CD8-positive, alpha-beta memory T cell (primary cell): ENCODE measurements at places on chromosomes 3 and 15.

DNA sequence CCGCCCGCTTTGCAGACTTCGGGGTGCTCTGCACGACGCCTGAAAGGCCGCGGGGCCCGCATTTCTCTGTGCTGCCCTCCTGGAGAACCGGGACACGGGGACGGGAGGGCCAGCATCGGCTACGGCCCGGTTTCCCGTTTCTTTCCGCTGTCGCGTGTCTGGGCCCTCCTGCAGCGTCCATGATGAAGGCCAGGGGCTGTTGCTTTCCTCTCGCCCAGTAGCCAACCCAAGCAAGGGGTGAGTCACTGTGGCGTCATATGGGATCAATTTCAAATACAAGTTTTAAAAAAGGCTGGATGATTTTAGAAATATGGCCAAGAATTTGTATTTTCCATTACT lies 435 bp downstream of the SLC35G2 start:
- DNase-seq = peak; percentile 6

DNA sequence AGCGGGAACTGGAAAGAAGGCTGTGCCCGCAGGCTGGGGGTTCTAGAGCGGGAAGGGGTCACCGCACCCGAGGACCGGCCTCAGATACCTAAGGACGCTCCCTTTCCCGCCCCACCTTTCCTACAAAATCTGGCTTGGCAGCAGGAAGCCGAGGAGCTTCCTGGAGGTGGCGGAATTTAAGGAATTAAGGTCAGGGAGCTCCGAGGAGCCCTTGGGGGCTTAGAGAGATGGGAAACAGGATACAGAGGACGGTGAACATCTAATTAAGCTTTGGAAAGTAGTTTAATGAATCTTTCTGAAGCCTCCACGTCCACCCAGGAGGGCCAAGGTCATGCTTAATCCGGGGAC lies 507 bp upstream of the AP3B2 start:
- no peak for DNase-seq

DNA sequence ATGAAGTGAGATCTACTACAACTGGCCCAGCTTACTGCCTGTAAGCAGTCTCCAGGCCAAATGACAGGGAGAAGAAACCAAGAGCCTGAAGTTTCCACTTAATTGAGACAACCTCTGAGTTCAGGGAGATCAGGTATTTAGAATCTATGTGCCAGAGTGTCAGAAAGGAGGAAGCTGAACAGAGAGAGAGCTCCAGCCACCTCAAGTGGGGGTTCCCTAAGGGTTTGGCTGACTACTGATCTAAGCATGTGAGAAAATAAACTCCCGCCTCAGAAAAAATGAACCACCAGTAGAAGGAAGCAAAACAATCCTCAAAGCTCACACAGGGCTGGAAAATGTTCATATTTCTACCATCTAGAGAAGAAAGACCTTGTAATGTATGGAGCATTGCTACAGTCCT lies 25.0 kb downstream of the ADAM10 start:
- no peak for DNase-seq

DNA sequence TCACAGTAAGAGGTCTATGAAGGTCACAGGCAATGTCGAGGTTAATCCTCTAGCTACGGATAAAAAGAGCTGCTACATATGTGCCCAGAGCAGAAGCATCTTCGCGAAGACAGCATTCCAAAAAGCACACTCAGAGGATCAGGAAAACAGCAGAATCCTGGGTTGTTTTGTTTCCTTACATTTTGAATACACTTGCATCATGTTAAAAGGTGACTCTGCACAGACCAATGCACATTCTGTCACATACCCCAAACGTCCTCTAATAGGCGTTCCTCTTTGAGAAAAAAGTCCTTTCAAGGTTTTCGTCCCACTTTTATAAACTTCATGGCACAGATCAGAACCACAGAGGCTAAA lies 52.7 kb downstream of the VGLL4 start:
- no peak for DNase-seq

GRCh38 chr3:112531358-112531781 lies 30.4 kb downstream of the ATG3 start:
- no peak for DNase-seq

DNA sequence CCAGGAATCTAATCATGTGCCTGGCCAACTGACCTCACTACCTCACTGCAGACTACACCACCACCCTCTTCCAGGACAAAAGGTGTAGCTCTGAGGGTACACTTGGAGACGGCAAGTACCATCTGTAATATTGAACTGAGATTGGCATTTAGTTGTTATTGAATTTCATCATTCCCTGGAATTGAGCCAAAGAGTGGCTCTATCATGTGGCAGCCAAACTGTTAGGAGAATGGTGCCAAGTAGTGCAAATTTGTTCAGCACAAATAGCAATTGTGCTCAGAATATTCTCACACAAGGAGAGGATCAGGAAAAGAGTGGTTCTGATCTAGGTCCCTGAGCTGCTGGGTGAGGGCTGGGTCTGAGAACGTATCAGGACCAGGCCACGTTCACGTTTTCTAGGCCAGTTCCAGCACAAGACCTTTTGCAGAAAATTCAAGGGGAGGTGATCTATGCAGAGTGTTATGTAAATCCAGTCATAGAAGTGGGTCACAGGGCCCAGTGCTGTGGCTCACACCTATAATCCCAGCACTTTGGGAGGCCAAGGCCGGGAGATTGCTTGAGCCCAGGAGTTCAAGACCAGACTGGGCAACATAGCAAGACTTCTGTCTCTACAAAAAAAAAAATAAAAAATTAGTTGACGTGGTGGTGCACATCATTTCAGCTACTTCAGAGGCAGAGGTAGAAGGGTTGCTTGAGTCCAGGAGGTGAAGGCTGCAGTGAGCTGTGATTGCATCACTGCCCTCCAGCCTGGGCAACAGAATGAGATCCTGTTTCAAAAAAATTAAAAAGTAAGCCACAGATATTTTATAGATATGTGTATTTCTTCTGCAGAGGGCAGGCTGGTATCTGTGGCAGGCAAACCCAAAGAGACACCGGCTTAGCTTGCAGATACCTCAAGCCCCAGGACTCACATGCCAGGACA lies 31.9 kb upstream of the CFAP161 start:
- DNase-seq = no peak

DNA sequence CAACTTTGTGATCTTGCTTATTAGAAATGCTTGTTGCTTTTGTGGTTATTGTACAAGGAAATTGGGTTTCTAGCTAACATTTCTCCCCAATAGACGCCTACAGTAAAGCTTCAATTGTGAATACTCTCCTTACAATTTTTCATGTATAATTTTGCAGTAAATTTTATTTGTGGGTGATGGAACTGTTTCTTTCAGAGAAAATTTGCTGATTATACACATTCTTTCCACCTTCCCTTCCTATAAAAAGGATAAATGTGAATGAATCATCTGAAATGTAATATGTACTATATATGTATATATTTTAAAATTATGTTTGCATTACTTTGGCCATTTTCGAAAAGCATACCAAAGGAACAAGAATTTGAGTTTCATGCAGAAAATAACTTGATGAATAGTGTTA lies 162.7 kb upstream of the CRBN start:
- DNase-seq = no peak

- DNase-seq = no peak
Measured at GRCh38 chr15:73573572-73573971, 59.6 kb downstream of the NPTN start.

DNA sequence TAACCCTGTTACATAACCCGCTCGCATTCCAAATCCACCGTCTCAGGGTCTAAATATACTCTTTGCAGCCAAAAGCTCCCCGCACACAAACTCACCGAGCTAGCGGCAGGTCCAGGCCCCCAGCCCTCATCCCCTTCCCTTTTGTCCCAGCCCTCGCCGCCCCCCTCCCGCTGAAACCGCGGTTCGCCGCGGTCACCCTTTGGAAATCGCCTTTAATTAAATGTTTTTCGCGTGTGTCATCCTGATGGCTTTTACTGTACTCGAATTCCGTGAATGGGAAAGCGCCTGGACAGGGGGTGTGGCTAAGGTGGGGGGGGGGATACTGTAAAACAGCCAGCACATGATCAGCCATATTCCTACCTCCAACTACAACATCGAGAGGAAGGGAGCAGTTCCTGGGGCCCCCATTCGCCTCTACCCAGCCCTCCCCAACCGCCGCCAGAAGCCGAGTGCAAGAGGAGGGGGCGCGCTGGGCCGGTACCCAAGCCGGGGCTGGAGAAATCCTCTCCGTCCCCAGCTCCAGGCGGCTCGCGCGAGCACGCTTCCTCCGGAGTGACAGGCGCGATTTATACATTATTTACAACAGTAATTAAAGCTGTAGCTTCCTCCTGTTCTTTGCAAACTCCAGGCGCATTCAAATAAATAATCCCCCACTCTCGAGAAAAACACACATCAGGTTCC lies 1.7 kb downstream of the RORA start:
- DNase-seq = no peak
